Neural crest cell (in vitro differentiated cells): ENCODE measurements at places on chromosomes 16 and 17.
A peak's percentile ranks its signal among the peaks of the same experiment; 100 is the strongest.

DNA sequence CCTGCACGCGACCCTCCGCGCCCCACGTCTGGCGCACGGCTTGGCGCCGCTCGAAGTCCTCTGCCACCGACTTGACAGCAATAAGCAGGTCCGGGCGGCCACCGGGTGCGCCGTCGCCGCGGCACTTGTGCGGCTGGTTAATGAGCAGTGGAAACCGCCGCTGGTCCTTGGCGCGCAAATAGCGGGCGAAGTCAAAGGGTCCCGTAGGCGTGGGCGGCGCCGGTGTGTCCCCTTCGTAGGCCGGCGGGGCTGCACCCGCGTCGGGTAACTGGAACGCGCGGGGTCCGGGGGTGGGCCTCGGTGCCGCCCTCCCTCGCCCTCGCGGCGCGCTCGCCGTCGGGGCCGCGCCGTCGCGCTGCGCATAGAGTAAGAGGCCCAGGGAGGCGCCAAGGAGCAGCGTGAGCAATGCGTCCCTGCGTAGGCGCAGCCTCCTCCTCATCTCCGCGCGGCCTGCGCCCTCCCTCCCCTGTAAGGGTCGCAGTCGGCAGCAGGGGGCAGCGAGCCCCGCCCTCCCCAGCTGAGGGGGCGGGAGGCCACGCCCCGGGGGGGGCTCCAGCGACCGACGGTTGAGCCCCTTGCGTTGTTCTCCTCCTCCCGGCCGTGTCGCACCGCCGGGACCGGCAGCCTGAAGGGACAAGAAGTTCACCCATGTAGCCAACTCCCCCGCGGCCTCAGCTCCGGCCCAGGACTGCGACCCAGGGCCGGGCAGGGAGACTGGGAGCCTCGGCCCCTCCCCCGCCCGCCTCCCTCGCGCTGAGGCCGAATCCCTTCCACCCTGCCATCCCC is 558 bp downstream of the B3GNT9 start:
- peak; percentile 54 for DNase-seq

DNA sequence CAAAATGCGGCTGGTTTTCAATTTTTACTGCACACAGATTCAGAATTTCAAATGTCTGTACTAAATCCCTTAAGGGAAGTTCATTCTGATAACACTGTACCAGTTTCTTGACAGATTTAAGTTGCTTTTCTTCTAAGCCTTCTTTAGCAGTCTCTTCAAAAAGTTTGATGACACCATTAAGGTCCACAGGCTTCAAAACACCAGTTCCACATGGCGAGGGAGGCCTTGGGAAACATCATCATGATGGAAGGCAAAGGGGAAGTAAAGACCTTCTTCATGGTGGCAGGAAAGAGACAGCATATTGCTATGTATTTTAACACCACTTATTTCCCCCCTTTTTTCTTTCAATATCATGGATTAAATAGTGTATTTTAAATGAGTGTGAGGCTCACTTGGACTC is 24.5 kb downstream of the NLRC5 start:
- DNase-seq = no peak

GRCh38 chr17:42388381-42389134 is at the start of gene STAT3:
STAT3 (minus strand) TSS chr17:42388442; CDS start chr17:42348516, 39,926 bp downstream.
- peak; percentile 100 for DNase-seq

- no peak for DNase-seq
These were observed 65.0 kb downstream of the PARN start for GRCh38 chr16:14564861-14565687.

GRCh38 chr17:38322156-38322779 is 21.5 kb downstream of the GPR179 start:
- DNase-seq = peak; percentile 74

DNA sequence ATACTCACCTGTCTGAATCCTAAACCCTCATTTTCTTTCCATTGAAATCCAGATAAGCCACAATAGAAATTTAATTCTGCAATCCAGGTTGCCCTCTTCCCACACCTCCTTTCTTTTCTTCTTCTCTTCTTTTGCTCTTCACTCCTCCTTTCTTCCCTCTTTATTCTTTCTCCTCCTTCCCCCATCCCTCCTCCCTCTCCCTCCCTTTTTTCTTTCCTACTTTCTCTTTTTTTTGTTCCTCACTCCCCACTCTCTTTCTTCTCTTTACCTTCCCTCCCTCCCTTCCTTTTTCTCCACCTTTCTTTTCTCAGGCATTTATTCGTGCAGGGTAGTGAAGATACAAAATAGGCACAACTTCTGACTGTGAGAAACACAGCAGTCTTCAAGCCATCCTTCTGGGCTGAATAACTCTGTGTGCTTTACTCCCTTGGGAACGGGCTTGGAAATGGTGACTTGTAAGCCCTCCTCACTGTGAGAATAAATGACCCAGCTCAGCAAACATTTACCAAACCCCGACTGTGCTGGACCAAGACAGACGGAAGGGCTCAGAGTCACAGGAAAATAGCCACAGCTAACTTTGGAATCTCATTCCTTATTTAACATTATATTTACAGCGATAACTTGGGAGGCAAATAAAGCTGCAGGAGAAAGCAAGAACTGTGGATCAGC is 140.8 kb downstream of the HAPSTR1 start:
- no peak for DNase-seq

DNA sequence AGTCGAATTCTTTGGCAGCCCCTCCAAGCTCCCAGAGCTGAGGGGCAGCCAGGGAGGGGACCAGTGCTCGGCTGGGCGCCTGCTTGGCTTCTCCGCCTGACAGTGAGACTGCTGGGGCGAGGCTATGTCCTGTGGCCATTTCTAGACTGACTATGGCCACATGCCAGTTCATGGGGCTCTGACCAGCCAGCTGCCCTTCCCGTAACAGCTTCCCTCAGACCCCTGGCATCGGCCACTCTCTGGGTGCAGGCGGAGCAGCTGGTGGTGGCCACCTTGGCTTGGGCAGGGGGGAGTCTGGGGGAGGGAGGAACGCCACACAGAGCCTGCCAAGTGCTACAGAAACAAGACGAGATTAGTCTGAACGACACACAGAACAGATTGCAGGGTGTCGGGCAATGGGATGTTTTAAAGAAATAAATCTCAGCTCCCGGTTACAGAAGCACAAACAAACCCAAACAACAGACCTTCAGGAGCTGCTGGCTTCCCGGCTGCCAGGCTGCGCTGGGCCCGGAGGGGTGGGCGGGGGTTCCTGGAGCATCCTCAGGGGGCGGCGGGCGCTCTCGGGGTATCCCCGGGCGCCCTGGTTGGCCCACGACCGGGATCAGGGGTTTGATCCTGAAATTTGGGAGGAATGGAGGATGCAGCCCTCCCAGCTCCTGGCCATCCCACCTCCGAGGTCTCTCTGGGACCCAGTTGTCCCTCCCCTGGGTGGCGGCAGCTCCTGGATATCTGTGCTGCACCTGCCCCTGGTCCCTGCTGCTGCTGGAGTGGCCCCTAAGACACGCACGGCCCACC is 34.5 kb downstream of the TBC1D16 start:
- DNase-seq = no peak
